AG10803 (cell line): ENCODE measurements at places on chromosomes 1 and 21.

DNA sequence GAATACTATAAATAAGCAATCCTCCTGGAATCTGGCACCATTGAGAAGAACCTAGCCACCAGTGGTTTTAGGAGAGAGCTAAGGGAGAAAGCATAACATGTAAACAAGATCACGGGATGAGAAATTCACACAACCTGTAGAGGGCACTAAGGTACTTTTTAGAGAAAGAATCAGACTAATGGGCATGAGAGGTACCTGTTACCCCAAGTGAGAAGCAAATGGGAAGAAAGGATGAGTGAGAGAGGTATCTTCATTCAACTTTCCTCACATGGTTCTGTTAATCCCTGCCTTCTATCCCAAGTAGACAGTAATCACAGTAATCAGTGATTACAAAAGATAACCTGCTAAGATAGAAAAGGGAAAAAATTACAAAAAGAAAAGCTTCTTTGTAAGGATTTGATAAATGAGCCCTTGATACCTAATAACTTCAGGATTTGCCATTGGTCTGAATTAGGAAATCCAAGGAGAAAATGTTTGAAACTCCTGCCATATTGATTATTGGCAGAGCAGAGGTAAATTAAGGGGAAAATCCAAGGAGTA is 251.1 kb upstream of the ADGRL2 start:
- DNase-seq: peak; percentile 50

DNA sequence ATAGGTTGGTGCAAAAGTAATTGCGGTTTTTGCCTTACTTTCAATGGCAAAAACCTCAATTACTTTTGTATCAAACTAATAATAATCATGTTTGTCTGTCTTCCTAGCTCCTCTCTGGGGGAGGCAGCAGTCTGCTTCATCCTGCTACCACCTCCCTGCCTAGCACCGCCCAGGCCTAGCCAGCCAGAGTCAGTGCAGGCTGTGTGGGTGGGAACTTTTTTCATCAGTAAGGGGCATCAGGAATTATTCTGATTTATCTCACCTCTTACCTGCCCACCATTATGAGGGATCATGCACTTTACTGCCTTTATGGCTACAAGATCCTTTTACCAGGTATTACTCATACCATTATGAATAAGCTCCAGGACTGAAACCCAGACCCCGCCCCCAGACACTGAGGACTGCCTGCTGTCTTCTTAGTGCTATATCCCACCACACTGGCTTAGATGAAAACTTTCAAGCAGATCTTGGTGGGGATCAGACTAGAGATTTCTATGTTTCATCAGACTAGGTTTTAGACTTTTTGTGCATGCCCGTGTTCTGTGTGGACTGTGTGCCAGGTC is 116.4 kb downstream of the PBX1 start:
- DNase-seq: no peak

GRCh38 chr1:244028701-244029100 is 22.4 kb upstream of the ZBTB18 start:
- no peak for DNase-seq

DNA sequence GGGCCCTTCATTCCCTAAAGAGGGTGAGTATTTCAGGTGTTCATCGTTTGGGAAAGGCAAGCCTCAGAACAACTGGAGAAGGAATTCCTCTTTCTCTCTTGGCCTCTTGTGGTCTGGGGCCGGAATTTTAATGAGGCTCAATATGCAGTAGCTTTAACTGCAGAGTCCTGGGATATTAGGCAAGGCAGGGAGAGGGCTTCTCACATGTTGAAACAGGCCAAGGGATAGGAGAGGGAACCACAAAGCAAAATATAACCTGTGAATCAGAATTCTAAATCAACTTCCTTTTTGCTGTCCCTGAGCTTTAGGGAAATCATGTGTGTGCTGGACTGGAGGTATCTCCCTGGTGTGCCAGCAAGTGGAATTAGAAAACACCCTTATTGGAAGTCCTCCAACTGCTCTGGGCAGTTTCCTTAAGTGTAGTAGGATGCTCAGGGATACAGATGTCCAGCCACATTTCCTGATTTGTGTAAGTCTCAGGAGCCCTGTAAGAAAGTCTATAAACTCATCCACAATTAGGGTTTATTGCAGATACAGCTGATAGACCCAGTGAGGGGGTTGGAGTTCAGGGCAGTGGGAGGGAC is 215.8 kb upstream of the ZRANB2 start:
- DNase-seq: peak; percentile 77

DNA sequence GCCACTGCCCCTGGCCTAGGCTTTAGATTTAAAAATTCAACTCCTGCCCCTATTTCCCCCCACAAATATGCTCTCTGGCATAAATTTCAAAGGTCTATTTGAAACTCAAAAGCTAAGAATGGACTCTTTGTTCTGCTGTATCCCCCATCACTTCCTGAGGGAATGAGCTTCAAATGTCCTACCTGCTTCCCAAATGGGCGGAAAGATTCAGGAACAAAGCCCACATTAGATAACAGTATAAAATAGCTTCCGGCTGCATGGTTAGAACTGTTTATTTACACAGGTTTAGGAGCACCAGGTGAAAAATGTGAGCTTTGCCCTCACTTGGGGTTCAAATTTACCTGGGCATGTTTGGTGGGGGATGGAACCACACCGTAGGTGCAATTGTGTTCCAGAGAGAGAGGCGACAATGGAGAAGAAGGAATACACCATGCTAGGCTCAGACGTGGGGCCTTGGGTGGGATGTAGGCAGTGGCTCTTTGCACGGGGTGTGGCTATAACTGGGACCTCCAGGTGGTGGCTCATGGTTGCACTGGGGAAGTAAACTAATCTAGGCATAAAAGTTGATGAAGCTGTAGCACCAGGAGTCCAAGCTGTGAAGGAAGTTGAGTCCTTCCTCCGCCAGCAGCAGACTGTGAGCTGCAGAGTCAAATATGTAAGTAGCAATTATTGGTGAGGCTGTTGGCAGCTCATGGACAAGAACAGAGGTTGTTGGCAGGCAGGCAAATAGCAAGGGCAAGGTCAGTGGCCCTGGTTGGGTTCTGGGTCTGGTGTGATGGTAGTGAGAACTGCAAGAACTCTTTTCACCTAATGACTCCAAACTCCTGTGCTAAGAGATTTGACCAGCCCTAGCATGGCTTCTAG is 41.5 kb upstream of the SRSF10 start:
- peak; percentile 42 for DNase-seq

GRCh38 chr1:47481936-47482335 is 44.1 kb downstream of the FOXD2 start:
- DNase-seq: no peak
